Stimulated activated CD8-positive, alpha-beta memory T cell treated with anti-CD3 and anti-CD28 coated beads, Interleukin-4, amount 100 ng/mL, for 4 hours (primary cell): ENCODE measurements at places on chromosomes 4 and X.
A peak's percentile ranks its signal among the peaks of the same experiment; 100 is the strongest.

DNA sequence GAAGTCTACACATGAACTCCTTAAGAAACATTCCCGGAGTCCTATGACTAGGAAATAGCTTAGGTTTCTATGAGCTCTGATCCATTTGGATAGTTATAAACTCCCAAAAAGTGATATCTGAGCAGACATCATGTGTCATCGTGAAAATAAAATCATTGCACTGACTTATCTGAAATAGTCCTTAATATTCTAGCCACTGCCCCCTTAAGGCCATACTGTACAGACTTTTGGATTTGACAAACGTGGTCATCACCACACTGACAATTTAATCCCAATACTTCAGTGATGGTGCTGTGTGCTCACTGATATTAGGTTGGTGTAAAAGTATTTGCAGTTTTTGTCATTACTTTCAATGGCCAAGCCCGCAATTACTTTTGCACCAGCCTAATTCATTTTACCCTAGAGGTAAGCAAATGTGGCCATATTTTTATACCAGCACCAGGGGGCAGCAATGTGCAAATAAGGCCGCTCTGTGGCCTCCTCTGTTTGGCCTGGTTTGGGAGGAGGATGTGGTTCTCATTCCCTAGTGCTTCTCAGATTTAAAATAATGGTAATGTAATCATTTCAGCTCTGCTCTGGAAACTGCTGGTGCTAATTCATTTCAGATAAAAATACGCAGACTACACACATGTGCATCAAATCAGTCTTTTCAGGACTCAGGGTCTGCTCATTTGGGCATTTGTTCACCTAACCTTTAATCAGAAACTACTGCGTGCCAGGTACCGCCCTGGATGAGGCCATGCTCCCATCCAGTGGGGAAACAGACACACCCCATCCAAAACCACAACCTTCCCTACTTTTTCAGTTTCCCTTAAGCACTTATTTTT, 196.4 kb upstream of the C1QTNF7 start:
- DNase-seq = peak; percentile 38

GRCh38 chrX:103918571-103919269, 43.7 kb upstream of the TMSB15B start:
- no peak for DNase-seq

- no peak for DNase-seq
Measured at GRCh38 chrX:11461201-11462001, 168.2 kb downstream of the AMELX start.

DNA sequence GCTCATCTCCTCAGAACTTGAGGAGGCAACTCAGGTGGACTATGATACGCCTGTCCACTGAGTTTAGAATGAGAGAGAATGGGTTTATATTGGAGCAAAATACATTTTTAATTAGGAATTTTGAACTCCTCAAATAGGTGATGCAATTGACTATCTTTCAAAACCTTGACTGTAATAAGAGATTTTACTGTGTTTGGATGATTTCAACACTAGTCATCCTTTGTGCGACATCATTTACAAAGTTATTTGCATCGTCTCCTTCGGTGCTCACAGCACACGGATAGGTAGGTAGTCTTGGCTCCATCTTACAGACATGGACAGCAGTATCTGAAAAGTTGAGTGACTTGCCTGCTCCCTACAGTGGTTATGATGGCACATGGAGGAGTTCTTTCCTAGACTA, 67.0 kb downstream of the AASDH start:
- DNase-seq = no peak

DNA sequence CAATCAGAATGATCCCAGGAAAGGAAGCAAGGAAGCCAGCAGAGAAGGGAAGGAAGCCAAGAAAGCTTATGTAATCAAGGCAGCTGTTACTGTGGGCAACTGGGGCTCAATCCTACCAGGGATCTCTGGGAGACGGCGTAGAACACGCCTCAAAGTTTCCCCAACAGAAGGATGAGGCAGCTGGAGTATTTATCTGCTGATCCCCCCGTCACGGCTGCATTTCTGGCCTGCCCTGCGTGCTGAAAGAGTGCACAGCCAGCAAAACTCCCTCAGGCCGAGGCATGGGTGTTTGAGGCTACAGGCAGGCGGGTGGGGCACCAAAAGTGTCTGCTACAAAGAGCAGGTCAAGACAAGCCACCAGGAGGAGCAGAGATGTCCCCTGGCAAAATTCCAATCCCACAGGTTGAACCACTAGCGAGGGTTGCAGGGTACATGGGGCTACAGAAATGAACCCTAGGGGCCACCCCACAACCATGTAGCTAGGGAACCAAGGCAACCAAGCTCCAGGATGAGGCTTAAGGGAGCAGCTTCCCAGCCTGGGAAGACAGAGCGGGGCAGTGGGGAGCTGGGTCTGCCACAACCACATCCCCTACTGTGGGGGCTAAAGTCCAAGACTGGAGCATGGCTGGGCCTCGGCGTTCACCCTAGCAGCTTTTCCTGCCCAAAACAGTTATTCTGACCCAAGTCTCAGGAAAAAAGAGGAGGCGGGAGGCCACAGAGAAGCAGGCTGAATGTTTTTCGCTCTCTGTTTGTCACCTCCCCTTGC, 113.4 kb downstream of the BCOR start:
- no peak for DNase-seq

DNA sequence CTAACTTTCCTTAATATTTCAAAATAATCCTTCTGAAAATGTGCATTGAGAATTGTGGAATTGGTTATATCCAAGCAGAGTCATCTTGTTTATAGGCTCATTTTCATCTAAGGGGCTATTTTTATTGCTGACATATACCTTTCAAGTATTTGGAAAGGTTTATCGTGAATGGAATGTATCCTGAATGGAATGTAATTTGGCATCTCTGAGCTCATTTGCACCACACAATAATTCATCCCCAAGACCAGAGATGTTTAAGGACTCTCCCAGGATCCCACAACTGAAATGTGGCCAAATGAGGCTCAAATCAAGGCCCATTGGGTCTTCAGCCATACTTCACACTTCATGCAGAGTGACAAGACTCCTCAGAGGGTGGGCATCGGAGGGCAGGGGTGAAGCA, 7.5 kb upstream of the SETD7 start:
- no peak for DNase-seq

DNA sequence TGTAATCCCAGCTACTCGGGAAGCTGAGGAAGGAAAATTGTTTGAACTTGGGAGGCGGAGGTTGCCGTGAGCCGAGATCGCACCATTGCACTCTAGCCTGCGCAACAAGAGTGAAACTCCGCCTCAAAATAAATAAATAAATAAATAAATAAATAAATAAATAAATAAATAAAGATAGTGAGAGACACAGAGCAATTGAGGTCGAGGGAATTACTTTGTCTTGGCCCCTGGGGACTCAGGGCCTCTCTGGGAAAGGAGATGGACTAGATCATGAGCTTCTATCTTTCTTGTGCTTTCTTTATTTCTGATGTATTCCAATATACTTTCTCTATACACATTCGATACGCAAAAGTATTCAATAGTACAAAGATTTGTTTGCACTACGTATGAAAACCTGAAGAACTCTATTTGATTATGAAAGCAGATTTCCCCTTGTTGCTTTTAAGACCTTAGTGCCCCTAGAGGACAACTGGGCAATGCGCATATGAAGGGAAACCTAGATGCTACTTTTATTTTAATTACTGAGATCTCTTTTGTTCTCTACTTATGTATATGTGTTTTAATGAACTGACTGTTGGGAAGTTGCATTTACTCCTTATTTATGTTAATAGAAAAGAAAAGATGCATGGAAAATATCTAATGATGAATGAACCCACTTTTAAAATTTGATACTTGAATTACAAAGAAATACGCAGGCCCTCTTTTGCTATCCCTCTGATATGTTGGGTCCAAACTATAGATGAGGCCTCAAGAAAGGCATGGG, 12.8 kb upstream of the ELOVL6 start:
- DNase-seq = no peak

GRCh38 chrX:71250841-71251240, 3.1 kb downstream of the ZMYM3 start:
- no peak for DNase-seq

GRCh38 chrX:44506678-44507077, 36.0 kb downstream of the FUNDC1 start:
- no peak for DNase-seq

DNA sequence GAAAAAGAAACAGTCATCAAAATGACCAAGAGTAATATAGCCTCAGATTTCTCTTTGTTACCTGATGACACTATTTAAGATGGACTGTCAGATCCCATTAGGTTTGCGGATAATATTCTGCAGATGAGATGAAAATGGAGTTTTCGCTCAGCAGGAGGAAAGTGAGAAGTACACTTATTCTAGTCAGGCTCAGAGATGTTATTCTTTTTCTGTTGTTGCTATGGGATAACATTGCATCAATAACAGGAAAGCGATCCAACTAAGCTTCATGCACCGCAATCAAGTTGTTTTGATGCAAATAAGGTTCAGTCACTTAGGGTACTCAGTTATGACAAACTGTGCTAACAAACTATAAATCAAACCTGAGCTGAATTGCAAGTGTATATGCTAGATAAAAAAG, 415.0 kb downstream of the CCSER1 start:
- DNase-seq = no peak
